ENCODE measurements at places on chromosomes 2 and 18.

DNA sequence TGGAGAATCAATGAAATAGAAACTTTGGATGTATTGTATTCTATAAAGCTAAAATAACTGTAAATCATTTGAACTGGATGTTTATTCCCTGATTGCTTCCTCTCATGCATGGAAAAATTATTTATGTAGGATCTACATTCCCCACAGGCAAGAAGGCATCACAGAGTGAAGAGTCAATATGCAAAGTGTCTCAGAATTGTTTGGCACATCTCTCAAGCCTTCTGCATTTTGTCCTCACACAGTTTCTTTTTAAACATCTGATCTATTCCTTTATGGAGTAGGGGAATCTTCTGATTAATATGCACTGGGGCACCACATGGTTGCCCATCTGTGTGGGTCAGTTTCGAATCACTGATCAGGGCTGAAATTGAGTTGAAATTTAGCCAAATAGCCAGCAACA, 465.4 kb downstream of the ZNF804A start:
- no peak for DNase-seq

- DNase-seq, result no peak
Measured at GRCh38 chr2:176163672-176164056, 6.6 kb downstream of the HOXD3 start.

DNA sequence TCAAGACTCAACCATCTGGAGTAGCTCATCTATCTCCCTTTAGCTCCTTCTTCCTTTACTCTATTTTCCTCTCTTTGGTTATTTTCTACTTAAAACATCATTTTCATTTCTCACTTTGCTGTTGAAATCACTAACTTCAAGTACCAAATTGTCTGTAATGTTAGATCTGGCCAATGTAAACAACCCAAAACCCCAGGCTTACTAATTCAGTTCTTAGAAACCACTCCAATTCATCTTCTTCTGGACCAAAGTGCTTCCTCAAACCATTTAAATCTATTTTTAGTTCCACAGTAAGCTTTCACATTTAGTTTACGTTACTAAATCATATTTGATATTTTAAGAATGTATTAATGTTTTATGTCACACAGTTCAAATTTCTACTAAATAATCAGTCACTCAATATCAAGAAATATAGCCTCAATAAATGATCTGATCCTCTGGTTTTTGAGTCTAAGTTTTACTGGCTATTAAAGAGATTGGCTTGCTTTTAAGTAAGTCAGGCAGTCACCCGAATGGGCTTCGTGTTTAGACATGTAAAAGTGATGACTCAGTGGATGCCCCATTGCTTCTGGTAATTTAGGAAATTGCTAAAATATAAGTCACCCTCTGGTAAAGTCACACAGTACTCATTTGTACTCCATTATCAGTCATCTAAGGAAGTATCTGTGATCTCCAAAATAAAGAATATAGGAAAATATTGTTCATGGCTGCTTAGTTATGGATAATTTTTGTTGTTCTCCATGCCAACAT, 527.2 kb upstream of the SOX11 start:
- DNase-seq, result no peak

DNA sequence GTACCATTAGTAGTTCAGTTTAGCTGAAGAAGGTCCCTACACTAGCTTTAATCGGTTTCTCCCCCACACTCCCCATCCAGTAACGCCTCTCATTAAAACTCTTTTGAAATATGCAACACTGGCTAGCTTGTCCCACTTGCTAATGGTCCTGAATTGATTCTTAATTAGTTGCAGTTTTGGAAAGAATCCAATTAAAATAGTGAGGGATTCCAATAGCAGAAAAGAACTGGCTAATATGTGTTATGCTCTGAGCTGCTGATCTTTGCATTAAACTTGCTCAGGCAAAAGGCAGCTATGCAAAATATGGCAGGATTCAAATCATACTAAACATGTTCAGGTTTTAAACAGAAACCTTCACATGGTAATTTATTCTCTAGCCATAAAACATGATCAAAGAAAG, 252.5 kb upstream of the HNRNPA3 start:
- DNase-seq, result no peak

DNA sequence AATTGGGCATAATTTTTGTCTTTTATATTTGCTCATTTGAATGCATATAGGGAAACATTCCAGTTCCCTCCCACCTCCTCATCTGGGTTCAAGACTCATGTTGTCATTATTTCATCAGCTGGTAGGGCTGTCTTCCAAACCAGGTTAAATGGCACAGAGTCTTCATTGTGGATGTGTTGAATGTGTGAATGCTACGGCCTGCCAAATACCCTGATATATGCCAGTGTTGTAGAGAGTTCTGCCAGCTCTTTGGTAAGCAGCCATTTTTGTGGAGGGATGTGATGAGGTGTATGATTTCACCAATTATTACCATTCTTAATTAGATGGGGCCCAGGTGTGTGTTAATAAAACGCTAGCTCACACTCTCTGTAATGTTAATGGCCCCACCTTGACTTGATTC, 121.7 kb downstream of the LYPD6B start:
- DNase-seq, result no peak

GRCh38 chr2:110770959-110771431, 38.6 kb downstream of the ACOXL start:
- DNase-seq, result no peak

DNA sequence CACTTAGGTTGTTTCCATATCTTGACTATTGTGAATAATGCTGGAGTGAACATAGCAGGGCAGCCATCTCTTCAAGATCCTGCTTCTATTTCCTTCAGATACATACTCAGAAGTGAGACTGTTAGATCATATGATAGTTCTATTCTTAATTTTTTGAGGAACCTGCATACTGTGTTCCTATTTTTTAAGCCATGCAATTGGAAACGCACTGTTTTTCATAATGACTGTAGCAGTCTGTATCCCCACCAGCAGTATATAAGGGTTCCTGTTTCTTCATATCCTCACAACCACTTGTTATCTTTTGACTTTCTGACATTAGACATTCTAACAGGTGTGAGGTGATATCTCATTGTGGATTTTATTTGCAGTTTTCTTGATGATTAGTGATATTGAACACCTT, 15.5 kb downstream of the NEURL3 start:
- DNase-seq, result no peak

GRCh38 chr2:100852999-100853908, 33.3 kb downstream of the NPAS2 start:
- DNase-seq, result no peak

DNA sequence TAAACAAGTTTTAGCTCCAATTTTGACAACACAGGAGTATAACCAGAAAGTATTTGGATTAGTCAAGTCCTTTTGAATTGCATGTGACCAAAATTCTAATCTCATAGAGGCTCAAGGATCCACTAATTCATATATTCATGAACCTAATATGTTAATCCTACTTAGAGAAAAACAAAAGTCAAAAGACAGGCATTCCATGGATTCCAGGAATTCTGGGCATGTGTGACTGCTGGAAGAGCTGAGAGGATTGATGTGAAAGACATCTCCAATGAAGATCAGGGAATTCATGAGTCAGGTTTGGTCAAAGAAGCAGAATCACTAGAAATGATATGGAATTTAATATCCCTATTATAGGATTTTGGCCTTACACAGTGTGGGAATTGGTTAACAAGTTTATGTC, 1494.6 kb upstream of the DDX18 start:
- no peak for DNase-seq

GRCh38 chr18:21364471-21364870, 122.4 kb downstream of the GREB1L start:
- no peak for DNase-seq

- no peak for DNase-seq
Measured at GRCh38 chr2:80971-81736, 34.8 kb upstream of the FAM110C start.

DNA sequence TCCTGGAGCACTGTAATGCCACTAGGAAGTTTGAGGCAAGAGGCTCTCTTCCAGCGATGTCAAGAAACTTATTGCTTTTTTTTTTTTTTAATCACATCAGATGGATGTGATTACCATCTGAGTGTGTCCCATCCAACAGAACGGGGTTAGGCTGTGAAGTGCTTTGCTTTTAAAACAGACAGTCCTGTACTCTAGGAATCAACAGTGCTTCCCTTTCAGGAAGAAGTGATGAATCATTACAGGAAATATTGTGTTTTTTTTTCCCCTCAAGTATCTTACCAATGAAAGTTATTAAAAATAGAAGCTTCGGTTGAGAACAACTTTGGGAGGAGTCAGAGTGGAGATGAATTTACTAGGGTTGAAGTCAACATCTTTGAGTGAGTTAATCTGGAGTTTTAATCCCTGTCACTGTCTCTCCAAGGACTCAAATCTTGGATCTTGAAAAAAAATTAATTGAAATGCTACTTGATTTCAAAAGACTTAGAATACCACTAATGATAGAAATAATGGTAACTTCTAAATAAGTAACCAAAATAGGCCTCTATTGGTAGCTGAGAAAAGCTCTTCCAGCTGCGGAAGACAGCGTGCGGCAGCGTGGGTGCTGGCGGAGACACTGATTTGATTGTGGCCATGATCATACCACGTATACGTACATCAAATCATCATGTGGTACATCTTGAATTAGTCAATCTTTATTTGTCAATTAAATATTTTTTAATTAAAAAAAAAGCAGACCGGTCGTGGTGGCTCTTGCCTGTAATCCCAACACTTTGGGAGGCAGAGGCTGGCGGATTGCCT, 45.5 kb downstream of the GATA6 start:
- DNase-seq, result no peak

GRCh38 chr18:11850821-11851145, 430 bp upstream of the CHMP1B start:
- DNase-seq, result no peak

GRCh38 chr2:36339607-36340218, 15.9 kb upstream of the CRIM1 start:
- no peak for DNase-seq

DNA sequence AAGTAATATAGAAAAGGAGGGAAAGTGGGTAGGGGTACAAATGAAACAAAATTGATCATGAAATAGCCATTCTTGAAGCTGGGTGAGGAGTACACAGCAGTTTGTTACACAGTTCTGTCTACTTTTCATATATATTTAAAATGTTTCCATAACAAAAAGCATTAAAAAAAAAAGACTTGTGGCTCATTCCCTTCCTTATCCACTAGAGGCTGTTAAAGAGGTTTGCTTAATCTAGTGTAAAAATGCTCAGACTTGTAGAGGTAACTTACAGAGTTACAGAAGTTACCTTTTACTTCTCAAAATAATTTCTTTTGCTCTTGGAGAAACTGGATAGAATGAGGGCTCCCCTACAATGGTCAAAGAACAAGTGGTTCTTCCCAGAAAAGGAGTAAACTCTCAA, 8.1 kb upstream of the WIPF1 start:
- no peak for DNase-seq

GRCh38 chr18:11672198-11672597, 16.9 kb upstream of the GNAL start:
- DNase-seq, result no peak

DNA sequence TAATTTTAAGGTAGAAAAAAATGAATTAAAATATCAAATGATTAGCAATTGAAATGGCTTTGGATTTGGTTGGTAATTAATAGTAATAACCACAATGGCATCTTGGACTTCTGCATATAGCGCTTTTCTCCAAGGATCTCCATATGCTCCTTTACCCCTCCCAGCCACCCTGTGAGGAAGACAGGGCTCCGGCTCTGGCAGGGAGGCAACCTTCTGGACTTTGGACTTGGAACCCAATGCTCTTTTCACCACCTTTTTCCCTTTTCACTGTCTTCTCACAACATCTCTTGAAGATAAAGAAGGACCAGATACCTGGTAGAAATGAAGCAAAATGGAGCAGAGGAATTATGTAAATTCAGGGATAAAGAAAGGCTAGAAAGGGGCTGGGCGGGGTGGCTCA, 23.8 kb upstream of the SERTAD2 start:
- no peak for DNase-seq

DNA sequence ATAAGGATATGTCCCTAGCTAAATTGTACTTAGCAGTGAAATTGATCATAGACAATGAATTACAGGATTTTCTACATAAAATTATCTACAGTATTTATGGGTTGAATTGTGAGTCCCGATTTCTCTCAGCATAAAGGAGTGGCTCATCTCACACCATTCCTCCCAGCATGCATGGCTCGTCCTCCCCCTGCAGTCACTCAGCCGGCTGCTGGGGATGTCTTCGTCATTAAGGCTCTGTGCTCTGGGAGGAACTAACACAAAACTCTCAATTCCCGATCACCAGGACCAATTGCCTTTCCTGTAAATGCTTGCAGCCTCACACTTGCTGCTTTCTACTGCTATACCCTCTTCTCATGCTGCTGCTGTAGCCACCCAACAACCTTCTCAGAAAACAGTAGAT, 75.9 kb downstream of the TXNL1 start:
- DNase-seq, result no peak

GRCh38 chr18:55466789-55467188, 121.2 kb downstream of the TCF4 start:
- DNase-seq, result no peak

GRCh38 chr18:49738721-49739120, 74.6 kb downstream of the ACAA2 start:
- no peak for DNase-seq

DNA sequence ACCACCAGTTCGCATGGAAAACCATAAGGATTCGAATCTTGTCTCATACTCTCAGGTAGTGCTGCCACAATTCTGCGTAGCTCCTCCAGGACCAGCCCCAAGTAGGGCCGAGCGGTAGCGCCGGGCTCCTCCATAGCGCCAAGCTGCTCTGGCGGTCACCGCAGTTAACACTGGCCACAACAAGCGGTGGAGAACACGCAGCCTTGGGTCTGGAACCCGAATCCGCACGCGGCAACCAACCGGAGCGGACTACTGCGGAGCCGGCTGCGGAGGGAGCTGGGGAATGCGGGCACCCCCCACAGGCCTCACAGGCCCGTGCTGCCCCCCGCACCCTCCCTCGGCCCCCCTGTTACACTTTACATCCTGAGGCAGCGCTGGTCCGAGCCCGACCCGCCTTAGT, 531.5 kb downstream of the STK39 start:
- DNase-seq, result no peak

All from stimulated activated CD4-positive, alpha-beta T cell treated with anti-CD3 and anti-CD28 coated beads, Interleukin-15, amount 100 ng/mL, for 1 hour (primary cell).